AML-193 (cell line): ENCODE measurements at places on chromosomes 7 and 10.

DNA sequence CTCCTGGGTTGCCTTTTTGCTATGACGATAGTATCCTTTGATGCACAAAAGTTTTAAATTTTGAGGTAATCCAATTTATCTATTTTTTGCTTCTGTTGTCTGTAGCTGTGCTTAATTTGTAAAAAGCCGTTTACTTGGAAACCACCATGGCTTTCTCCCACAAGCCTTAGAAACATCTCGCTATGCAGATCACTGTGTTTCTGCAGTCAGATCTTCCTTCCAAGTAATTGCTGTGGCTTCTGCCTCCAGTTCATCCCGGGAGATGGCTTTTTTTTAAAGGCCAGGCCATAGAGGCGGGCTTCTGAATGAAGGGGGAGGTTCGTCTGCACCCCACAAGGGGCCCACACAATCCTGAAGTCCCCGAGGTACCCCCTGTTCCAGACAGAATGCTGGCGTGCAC, 48.3 kb upstream of the OCM2 start:
- no peak for DNase-seq

- no peak for DNase-seq
Measured at GRCh38 chr10:28463676-28464395, 69.1 kb upstream of the WAC start.

- DNase-seq: no peak
Measured at GRCh38 chr7:2834748-2835441, 9.2 kb downstream of the GNA12 start.

DNA sequence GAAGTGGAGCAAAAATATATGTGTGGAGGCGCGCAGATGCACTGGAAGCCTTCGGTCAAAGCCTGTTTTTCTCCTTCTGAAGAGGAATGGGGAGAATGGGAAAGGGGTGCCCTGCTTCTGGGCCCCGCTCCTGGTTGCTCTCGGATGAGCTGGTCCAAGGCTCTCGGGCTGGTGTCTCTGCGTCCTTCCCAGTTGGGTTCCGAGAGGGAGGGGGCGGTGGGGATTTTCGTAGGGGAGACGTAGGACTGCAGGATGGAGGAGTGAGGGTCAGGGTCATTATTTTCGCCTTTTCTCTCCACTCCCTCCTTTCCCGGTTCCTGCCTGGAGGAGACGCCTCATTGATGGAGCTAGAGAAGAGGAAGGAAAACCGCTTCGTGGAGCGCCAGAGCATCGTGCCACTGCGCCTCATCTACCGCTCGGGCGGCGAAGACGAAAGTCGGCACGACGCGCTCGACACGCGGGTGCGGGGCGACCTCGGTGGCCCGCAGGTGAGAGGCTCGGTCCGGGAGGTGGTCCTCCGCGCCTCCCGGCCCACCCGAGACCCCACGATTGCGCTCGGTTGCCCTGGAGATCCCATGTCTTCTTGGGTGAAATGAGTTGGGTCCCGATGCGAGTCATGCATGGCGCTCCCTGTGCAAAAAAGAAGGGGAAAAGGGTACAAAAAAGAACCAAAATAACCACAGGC, 790 bp downstream of the ADAM22 start:
- DNase-seq: peak; percentile 10

GRCh38 chr10:124088915-124089314, 4.5 kb downstream of the CHST15 start:
- DNase-seq: no peak

DNA sequence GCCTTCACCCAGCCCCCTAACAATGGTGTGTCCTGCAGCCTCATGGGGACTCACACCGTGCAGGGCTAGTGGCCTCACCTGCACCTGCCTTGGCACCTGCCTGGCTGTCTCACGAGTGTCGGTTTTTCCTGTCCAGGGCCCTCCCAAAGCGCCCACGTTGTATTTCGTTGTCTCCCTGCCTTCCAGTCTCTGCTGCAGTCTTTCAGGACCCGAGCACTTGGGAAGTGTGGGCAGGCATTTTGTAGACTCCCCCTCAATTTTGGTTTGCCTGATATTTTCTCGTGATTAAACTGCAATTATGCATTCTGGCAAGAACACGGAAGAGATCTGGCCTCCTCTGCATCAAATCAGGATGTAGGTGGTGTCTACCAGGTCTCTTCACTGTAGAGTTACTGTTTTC, 17.9 kb downstream of the BNIP3 start:
- DNase-seq: no peak

GRCh38 chr10:59586407-59586891, 123.2 kb downstream of the SLC16A9 start:
- DNase-seq: no peak

GRCh38 chr10:125843603-125844329, 20.4 kb downstream of the BCCIP start:
- DNase-seq: no peak

- DNase-seq: no peak
Measured at GRCh38 chr10:60414877-60415585, 25.4 kb upstream of the ANK3 start.

DNA sequence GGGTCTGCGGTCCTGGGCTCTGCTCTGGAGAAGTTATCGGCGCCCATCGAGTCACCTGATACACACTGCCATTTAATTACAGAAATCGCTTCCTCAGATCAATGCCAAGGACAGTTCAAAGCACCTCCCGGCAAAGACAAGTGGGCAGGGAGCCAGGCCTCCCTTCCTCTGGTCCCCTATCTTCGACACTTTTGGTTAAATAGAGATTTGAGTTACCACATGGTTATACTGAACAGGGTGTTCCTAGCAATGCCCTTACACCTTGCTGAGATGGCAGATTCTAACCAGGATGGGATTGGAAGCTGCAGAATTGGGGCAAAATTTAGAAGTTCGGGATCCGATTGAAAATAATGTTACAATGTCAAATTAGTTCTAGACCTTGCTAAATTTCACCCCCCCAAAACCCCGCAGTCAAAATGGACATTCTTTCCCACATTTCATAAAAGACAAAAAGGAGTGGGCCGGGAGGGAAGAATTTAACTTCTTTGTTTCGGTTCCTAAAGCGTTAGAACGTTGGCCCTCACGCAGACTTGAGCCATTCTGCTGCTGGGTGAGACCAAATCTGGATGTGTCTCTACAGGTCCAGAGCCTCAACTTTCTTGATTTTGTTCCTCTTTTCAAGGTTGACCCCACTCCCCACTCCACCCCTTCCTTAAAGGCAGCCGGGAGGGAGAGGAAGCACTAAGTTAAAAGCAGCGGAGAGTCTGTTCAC, 2.2 kb upstream of the DLX5 start:
- DNase-seq: no peak

DNA sequence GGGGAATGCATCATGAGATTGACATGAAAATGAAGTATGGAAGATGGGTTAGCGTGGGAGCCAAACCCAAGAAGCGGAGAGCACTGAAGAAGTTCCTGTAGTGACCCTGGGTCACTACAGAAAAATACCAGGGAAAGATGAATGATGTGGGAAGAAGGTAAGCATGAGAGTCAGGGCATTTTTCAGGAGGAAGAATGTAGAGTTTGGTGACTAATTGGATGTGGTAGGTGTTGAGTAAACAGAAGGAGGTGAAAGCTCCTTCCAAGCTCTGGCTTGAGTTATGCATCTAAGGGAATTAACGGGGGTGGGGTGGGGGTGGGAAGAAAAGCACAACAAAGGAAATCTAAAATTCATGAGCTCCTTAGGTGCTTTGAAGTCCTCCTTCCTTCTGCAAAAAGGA, 238.1 kb upstream of the AOAH start:
- no peak for DNase-seq

GRCh38 chr7:146956853-146957252, 840.3 kb downstream of the CNTNAP2 start:
- DNase-seq: no peak

DNA sequence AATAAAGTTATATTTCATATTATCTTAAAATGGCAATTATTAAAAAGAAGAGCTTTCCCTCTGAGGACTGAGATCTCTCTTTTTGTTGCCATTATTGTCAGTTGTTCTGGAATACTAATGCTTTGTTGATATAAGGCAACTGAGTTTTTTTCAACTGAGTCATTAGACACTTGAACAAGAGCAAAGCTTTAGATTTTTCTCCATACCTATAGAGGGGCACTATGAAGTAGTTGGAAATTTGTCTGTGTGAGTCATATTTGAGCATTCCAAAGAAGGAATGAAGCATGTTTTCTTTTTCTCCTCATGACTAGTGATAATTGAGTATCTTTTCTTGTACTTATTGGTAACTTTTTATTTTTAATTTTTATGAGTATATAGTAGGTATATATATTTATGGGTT, 24.5 kb downstream of the RPA3 start:
- DNase-seq: no peak

DNA sequence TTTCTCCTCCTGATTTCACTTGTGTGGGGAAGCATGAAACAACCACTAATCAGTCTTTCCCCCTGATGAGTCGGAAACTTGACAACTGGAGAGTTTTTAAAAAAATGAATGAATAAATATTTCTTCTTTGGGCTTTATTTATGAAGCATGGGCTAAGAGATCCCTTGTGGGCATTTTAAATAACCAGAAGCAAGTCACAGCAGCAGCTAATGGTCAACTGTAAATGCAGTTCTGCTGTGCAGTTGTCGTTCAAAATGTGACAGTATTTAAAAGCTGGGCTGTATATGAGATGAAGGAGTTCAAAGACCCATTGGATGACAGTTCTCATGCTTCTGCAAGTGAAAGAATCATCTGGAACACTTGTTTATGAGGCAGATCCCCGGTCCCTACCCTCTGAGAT, 54.1 kb downstream of the STEAP1B start:
- no peak for DNase-seq

DNA sequence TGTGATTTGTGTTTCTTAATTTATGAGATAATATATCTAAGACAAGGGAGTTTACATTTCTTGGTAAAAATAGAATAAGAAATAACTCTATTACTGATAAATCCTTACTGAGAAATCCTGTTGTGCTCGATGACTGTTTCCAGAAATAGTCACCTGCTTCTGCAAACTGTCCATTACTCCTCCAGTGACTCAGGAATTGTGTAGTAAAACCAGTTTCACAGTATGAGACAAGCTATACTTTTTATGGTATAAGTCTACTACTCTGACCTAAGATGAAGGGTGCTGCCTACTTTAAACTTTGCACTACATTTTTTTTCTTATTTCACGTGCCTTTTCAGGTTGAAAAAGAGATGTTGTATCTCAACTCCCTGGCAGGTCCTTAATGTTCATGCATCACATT, 6.8 kb upstream of the ANKRD22 start:
- DNase-seq: no peak

- no peak for DNase-seq
Measured at GRCh38 chr10:78202386-78202785, 168.7 kb downstream of the RPS24 start.

- no peak for DNase-seq
Measured at GRCh38 chr10:19922236-19922963, 106.2 kb downstream of the PLXDC2 start.
